NCI-H2081 treated with DMSO at 0.1 percent for 48 hours (cell line): ENCODE measurements at places on chromosomes 7 and 10.

- no peak for DNase-seq
These were observed 1.8 kb downstream of the TSC22D4 start for GRCh38 chr7:100476903-100477870.

DNA sequence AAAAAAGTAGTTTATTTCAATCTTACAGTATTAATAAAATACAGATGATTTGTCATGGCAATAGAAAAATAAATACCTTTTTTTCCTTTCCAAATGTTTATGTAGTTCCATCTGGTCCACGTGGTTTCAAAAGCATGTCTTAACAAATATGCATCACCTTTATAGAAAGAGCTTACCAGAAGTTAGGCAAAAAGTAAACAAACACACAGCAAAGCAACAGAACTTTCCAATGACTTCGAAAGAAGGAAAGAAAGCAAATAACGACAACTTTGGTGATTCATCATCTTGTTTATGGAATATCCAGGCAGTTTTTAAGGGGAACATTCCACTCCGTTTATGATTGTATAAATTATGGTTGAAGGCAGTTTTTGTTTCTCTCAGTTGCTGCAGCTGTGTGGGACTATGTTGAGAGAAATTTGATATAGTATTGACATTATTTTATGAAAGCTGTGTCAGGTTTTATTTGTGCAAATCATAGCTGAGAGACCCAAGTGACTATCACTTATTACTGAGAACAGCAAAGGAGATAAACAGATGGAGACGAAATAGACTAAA, 203.1 kb downstream of the CDC14C start:
- DNase-seq, result no peak

DNA sequence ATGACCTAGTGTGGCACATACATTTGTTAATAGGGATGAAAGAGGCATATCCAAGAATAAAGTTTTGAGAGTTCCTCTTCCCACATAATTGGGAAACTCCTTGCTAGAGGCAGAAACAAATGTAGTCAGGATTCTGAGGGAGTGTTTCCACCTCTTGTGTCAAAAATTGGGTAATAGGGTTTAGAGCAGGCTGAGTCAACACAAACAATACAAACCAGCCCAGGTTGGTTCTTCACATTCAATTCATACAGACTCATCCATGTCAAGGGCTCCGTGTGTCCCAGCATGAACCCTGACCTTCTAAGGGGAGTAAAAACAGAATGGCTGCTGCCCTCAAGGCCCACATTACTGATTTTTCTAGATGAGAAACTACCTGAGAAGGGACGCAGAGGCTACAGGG, 75.3 kb downstream of the GLI3 start:
- no peak for DNase-seq

GRCh38 chr7:117250801-117251200, 72.1 kb downstream of the WNT2 start:
- DNase-seq, result no peak
